Stimulated activated CD4-positive, alpha-beta T cell treated with anti-CD3 and anti-CD28 coated beads, Interleukin-12 subunit alpha, Interleukin-12 subunit beta, amount 100 ng/mL, for 24 hours (primary cell): ENCODE measurements at places on chromosomes 5 and 9.

DNA sequence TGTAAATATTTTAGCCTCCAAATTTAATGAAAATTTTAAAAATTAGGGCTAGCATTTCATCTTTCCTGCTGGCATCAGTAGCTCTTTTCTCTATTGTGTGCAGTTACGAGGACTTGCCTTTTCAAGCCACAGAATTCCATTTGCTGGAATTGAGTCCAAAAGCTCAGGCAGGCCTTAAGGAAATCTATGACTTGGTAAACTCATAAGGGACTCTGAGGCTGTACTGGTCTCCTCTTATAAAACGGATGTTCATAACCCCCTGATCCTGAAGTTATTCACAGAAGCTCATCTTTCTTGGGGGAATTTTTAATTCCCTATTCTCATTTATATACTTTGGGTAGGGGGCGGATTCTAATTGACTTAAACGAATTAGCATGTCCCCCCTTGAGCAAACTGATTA lies 23.4 kb downstream of the ANKRA2 start:
- no peak for DNase-seq

DNA sequence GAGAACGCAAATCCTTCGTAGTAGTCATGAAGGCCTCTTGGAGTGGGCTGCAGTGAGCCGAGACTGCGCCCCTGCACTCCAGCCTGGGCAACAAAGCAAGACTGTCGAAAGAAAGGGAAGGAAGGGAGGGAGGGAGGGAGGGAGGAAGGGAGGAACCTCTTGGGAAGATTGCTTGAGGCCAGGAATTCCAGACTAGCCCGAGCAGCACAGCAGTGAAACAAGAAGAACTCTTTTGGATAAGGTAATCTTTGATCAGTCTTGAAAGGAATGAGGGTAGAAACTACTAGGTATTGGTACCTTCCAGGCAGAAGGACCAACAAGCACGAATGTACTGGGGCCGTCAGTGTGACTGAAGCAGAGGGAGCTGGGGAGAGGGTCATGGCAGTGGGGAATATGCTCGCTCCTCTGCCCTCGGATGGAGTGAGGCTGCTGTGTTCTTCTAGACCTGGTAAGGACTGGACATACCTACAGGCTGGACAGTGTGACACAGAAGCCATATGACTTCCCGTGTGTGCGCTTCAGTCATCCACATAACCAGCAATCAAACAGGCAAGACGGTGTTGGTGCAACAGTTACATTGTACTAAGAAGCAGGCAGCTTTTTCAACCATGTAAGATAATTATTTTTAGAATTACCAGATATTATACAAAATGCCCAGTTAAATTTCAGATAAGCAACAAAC lies 45.2 kb downstream of the P4HA2 start:
- no peak for DNase-seq

DNA sequence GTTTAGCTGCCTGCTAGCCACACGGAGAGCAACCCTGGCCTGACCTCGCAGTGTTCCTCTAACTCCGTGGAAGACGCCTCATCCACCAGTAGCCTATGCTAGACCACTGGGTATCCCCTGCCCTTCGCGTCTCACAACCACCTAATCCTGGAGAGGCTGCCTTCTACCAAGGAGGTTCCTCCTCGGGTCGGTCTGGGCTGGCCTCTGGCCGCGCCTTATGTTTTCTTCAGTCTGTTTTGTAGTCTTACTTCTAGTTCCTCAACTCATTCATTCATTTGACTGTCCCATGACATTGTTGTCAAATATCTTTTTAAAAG lies 1.6 kb upstream of the TPM2 start:
- no peak for DNase-seq

DNA sequence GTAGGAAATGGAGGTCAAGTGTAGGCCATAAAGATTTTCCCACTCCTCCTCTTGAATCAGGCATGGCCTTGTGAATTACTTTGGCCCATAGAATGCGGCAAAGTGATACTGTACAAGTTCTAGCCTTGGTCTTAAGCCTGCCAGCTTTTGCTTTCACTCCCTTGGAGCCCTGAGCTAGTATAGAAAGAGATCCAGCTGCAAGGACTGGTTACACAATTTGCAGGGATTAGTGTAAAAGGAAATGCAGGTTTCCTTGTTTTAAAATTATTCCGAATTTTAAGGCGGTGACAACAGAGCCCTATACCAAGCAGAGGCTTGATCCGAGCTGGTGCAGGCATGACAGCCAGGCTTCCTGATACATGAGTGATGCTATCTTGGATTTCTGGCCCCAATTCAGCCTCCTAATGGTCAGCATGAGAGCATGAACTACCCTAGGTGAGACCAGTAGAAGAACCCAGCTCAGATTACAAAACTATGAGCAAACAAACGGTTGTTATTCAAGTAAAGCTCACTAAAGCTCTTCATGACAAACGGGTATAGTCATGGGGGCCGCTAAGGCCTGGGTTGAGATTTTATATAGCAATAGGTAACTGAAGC lies 257.9 kb downstream of the DOCK8 start:
- DNase-seq: no peak

GRCh38 chr5:124274949-124275348 lies 471.5 kb downstream of the ZNF608 start:
- DNase-seq: no peak

GRCh38 chr9:117795271-117795670 lies 91.1 kb downstream of the TLR4 start:
- DNase-seq: no peak

GRCh38 chr5:172827841-172828240 lies 6.2 kb upstream of the ERGIC1 start:
- no peak for DNase-seq

- no peak for DNase-seq
These were observed 779.3 kb downstream of the CDH9 start for GRCh38 chr5:26259081-26259480.

- DNase-seq: no peak
These were observed 2.7 kb downstream of the DAB2 start for GRCh38 chr5:39422036-39422606.

- no peak for DNase-seq
These were observed 100.3 kb upstream of the SPIN1 start for GRCh38 chr9:88287972-88288371.

DNA sequence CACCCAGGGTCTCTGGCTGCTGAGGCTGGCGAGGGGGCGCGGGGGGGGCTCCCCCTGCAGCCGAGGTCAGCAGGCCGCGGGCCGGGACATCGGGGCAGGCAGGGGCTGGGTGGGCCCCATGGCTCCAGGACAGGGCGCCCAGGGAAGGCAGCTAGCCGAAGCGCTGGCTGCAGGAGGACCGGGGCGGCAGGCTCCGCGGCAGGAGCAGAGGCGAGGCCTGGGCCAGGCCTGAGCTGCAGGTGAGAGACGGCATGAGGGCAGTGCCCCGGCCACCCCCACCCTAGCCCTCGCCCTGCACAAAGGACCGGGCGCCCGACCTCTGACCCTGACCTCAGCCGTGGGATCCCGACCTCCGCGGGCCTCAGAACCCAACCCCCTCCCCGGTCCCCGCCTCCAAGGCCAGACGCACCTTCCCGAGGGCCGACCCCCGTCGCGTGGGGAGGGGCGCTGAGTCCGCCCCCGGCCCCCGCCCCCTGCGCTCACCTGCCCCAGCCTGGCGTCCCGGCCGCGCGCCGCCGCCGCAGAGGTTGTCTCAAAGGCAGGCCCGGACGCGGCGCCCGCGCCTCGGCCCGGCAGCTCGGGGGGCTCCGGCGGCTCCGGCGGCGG lies 431 bp downstream of the RNF208 start:
- no peak for DNase-seq

DNA sequence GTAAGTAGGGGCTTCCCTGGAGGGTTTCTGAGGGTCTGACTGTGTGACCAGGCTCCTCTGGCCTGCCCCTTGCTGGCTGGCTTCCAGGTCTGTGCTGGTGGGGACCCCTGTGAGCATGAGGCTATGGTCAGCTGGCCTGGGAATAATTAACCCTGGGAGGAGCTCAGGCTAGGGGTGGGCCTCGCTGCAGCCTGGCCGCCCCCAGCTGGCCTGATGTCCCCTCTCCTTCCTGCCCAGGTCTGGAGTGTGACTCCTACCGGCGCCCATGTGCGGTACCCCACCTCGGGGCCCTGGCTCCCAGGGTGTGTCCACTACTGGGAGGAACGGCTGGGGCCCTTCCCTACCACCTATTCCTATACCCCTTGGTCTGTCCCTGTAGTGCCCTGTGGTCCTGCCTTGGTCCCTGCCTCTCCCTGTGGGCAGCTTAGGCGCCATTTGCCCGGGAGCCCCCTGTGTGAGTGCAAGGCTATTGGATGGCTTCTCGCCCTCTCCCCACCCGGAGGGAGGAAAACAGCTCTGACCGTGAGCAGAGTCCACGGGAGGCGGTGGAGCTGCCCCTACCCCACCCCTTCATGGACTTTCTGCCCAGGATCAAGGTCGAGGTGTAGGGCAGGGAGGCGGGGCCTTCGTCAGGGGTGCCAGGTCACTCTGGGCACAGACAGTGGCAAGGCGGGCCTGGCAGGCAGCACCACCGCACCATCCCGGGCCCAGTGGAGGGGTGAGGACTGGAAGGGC lies 9.4 kb downstream of the RXRA start:
- DNase-seq: no peak

GRCh38 chr5:179599100-179599499 lies 24.4 kb downstream of the HNRNPH1 start:
- no peak for DNase-seq

- no peak for DNase-seq
These were observed 66.7 kb downstream of the SIL1 start for GRCh38 chr5:139131465-139131864.

GRCh38 chr9:88694625-88695024 lies 159.6 kb downstream of the NXNL2 start:
- no peak for DNase-seq

- no peak for DNase-seq
These were observed 5.1 kb upstream of the RGMB start for GRCh38 chr5:98768160-98768959.

- DNase-seq: no peak
These were observed 463.7 kb downstream of the DNAH5 start for GRCh38 chr5:13480834-13481233.
